Fibroblast of skin of left biceps (primary cell): ENCODE measurements at places on chromosomes 5 and 9.

- no peak for DNase-seq
Measured at GRCh38 chr9:92044936-92045335, 70.3 kb downstream of the SPTLC1 start.

- no peak for DNase-seq
Measured at GRCh38 chr5:32690153-32690552, 21.0 kb upstream of the NPR3 start.

DNA sequence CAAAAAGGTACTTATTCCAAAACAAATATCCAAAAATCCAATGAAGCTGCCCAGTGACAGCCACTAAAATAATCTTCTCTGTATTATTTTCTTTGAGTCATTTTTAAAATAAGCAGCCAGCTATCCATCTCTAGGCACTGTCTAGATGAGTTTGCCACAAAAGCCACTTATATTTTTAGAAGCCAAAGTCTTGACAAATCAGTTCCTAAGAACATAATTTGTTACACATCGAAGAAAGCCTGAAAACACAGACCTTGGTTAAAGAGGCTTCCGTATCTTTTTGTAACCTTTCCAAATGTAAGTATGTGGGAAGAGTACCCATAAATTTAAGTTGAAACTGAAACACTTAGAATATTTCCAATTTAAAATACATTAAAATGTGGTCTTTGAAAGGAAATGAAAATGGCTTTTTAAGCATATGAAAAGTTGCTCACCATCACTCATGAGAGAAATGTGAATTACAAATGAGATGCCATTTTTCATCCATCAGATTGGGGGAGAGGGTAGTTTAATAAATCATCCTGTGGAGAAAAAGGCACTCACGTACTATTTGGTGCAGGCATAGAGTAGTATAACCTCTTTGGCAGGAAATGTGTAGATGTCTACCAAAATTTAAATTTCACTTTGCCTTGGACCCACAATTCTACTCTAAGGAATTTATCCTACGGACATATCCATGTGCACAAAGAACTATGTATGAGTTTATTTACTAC, 180.4 kb downstream of the MLLT3 start:
- DNase-seq, result no peak

GRCh38 chr9:113614843-113615648, 151.5 kb downstream of the RGS3 start:
- DNase-seq, result no peak

- DNase-seq, result no peak
Measured at GRCh38 chr5:180618487-180618828, 27.2 kb upstream of the SCGB3A1 start.

- DNase-seq, result no peak
Measured at GRCh38 chr5:1543398-1544293, 19.9 kb upstream of the LPCAT1 start.

DNA sequence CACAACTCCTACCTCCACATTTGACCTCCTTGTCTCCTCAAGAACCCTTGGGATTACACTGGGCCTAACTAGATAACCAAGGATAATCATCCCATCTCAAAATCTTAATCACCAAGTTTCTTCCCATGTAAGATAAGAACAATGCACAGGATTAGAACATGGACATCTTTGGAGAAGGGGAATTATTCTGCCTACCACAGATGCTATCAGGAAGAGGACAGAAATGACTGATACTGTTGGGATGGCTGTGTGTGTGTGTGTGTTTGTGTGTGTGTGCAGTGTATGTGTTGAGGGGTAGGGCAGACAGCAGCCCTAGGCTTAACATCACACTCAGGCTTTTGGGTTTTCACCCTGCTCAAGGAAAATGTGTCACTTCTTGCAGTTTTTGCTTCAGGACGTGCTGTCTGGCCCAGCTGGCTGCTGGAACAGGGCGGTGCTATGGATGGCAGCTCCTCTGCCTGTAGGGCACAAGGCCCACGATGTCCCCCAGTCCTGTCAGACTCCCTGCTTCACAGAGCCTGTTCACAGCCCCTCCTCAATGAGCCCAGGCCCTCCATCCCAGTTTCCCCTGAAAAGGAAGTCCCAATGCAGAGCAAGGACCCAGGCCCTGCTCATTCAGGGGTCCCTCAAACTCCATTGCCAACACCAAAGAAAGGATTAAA, 7.7 kb downstream of the CA9 start:
- DNase-seq, result no peak

GRCh38 chr5:32736842-32737241, 25.7 kb downstream of the NPR3 start:
- no peak for DNase-seq

GRCh38 chr5:57720656-57721055, 238.0 kb upstream of the ACTBL2 start:
- no peak for DNase-seq

DNA sequence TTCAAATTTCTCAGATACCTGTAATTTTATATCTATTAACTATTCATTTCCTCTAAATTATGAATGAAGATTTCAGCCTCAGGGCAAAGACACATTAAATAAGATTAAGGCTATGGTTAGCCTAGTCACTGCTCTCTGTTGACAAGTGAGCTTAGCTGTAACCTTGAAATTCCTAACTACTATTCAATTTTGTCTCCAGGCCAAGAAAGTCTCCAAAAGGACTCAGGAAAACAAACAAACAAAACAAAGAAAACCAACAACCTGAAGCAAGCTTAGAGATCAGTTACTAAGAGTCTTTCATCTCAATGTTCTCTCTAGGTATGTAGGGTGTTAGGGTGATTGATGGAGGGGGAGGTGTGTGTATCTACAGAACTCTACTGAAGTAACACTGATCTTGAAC, 9.6 kb upstream of the CTNNAL1 start:
- no peak for DNase-seq

- DNase-seq, result no peak
Measured at GRCh38 chr5:142114687-142115086, 6.1 kb downstream of the NDFIP1 start.

DNA sequence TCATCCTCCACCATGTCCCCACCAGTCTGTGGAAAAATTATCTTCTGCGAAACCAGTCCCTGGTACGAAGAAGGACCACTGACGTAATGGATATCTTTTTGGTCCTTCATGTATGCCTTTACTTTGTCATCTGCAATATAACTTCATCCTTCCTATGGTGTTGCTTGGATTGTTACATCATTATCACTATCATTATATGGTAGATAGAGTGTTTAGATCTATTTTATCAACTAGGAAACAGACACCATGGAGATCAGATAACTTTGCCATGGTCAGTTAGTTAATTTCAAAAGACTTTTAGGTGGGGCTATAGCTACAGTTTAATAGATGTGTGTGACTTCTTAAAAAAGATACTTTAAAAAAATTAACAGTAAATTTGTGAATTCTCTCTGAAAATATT, 23.8 kb upstream of the CAMLG start:
- no peak for DNase-seq

GRCh38 chr9:115649991-115650472, 503.6 kb upstream of the PAPPA start:
- DNase-seq, result peak; percentile 58

GRCh38 chr9:71118324-71118723, 3.1 kb downstream of the TRPM3 start:
- DNase-seq, result no peak

GRCh38 chr9:129258823-129259301, 80.8 kb upstream of the IER5L start:
- no peak for DNase-seq

DNA sequence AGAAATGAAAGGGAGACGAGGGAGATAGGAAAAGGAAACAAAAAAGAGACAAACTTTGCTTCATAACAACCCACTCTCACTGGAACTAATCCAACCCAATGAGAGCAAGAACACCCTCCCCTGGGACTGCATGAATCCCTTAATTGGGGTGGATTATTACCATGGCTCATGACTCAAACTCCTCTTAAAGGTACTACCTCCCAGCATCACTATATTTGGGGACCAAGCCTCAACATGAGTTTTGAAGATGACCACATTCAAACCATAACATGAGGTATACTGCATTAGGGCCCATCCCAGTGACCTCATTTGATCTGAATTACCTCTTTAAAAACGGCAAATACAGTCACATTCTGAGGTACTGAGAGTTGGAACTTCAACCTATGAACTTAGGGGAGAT, 8.0 kb downstream of the MTAP start:
- DNase-seq, result no peak

DNA sequence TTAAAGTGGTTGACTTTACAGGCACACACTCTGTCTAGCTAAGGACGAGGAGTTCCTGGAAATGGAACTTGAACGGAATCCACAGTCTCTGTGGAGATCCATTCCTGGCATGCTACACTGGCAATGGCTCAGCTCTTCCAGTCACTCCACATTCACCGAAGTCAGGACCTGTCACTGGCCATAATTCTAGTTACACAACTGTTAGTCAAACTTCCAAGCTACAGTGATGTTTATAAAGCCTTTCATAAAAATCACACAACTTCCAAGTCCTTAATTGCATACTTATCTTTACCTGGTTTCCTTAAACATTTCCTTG, 15.7 kb downstream of the CDC14B start:
- no peak for DNase-seq

DNA sequence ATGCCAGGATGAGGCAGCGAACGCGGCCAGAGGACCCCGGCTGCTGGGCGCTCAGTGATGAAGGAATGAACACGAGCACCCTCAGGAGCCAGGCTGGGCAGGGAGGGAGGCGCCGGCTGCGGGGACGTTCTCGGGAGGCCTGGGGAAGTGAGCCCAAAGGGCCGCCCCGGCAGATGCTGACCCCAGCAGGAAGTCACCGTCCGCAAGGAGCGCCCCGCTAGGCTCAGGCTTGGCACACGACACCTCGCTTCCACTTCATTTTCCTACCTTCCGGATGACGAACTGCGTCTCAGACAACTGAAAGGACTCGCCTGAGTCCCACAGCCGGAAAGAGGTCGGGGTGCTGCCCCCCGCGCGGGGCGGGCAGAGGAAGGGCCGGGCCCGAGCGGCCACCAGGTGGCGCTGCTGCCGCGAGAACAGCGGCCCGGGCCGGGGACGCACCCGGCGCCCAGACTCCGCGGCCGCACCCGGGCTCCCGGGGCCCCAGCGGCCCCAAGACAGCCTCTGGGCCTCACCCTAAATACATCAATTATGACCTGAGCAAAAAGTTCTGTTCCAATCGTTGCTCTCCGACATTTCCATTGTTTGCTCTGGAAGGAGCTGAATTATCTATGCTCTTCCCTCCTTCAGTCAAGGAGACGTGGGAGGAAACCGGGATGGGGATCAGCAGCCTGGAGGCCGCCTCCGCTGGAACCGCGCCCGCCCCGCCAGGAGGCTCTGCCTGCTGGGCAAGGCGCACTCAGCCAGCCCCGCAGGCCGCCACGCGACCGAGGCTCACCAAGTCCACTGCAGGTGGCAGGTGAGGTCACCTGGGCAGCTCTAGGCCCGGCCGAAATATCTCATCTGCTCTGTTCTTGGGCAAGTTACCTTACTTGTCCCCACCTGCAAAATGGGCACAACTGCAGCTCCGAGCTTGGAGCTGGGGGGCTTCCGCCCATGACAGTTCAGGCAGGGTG, 107.0 kb downstream of the ZNF354C start:
- DNase-seq, result peak; percentile 8

DNA sequence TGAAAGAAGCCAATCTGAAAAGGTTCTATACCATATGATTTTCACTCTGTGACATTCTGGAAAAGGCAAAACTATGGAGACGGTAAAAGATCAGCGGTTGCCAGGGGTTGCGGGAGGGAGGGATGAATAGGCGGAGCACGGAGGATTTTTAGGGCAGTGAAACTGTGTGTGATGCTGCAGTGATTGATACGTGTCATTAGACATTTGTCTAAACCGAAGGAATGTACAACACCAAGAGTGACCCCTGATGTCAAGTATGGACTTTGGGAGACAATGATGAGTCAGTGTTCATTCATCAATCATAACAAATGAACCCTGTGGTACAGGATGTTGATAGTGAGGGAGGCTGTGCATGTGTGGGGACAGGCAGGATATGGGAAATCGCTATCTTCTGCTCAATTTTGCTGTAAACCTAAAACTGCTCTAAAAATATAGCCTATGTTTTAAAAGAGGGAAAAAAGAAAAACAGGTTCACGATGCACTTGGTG, 34.4 kb downstream of the ERGIC1 start:
- no peak for DNase-seq

- DNase-seq, result no peak
Measured at GRCh38 chr5:132269635-132270334, 12.3 kb downstream of the PDLIM4 start.

- DNase-seq, result no peak
Measured at GRCh38 chr5:143019614-143020515, 249.7 kb downstream of the ARHGAP26 start.

- no peak for DNase-seq
Measured at GRCh38 chr5:169668732-169669131, 31.7 kb downstream of the DOCK2 start.

DNA sequence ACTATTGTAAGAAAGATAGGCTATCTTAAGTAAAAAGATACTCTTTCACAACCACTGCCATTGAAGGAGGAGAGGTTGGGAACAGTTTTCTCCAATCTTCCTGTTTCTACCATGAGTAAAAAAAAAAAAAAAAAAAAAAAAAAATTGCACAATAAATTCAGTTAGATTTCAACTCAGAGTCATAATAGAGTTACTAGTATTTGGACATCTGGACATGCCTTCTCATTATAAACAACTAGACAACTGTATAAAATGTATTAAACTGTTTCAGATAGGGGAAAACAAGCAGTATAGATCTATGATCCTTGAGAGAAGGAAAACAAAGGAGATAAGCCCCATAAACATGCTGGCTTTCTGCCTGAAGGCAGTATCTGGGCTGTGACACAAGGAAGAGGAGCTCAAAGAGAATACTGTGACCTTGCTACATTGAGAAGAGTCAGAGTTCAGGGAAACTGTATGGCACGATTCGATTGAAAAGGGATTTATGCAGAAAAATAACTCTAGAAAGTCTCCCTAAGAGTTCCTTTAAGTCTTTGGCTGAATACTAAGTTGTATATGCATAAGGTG, 249.2 kb upstream of the POU5F2 start:
- DNase-seq, result no peak

DNA sequence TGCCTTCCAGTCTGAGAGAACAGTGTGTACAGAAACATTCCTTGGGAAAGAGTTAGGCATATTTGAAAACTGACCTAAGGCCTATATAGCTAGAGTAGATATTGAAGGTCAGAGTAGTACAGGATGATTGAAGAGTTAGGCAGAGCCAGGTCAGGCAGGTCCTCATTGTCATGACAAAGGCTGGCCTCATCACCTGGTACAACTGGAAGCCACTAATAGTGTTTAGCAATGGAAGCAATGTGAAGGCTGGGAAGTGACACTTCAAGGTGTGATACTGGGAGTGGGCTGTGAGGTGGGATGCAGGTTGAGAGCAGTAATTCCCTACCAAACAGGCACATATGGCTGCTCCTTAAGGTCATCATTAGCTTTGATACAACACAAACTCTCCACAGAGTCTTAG, 123.6 kb upstream of the CCNH start:
- no peak for DNase-seq

GRCh38 chr5:44002381-44002901, 386.8 kb downstream of the FGF10 start:
- DNase-seq, result no peak

- no peak for DNase-seq
Measured at GRCh38 chr5:158121678-158122077, 262.7 kb upstream of the CLINT1 start.

- no peak for DNase-seq
Measured at GRCh38 chr5:54561651-54562050, 44.1 kb downstream of the SNX18 start.

- no peak for DNase-seq
Measured at GRCh38 chr9:109315480-109316206, 5.2 kb downstream of the EPB41L4B start.
